ENCODE measurements at places on chromosomes 3 and 15. TPM values are rescaled to one million over a fixed set of nuclear protein-coding genes. Genes with fewer than 3 reads are reported as not detected.

Gene COL7A1
- total RNA-seq: 18.9 TPM

Gene GOLGA8T
- total RNA-seq: 0.94 TPM

Gene SI
- total RNA-seq: not detected

DNA sequence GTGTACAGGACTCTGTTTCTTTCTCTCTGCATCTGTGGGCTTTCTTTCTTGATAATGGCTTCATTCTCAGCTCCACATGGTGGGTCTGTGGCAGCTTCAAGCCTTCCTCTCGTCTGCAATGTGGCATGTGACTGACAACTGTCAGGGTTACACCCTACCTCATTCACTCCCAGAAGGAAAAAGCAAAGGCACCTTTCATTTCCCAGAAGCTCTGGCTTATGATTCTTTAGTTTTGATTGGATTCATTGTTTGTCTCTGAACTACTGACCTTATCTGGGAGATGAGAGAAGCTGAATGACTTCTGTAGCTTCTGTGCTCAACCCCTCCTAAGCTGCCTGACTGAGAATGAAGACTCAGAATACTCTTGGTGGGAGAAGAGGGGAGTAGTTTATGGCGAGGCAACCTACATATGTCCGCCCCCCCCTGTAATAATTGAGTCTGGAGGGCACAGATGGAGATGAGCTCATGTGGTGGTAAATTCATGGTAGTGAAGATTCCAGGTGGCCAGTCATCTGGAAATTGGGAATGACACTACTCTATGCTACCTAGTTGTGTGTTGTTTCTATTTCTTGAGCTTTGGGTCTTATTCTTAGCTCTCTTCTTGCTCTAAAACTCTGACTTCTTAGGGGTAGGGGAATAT, 38.4 kb downstream of the KCNAB1 start:
- no peak overlapping the region for H3K27ac ChIP-seq
- H3K27me3 ChIP-seq: no peaks in the 10 kb centered on the region

DNA sequence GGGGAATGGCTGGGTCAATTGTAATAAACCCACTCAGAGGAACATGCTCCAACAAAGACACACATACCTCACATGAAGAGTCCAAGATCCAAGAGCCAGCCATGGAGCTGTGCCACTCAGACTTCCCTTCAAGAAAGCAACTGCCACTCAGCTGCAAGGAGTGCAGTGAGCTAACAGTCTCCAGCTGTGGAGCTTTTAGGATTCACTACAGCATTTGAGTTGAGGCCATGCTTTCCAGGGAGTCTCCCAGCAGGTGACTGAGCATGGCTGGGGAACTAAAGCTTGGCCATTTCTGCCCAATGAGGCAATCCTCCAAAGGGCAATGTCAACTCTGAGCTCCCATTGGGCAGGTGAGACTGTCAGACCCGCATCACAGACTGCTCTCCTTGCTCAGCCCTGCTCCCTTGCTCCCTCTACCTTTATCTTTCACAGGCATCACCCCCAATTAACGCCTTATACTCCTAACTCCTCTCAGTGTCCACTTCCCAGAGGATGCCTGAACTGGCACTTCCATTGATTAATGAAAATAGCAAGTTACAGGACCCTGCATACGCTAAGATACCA, 165.3 kb upstream of the CTNNB1 start:
- no peaks in the 10 kb centered on the region for H3K4me1 ChIP-seq
- peaks cover 4% of the 10 kb centered on the region for H3K27me3 ChIP-seq

- no peak for DNase-seq
- H3K36me3 ChIP-seq: peaks cover 29% of the 10 kb centered on the region
- H3K4me1 ChIP-seq: no peaks in the 10 kb centered on the region
- H3K27me3 ChIP-seq: no peaks in the 10 kb centered on the region
- H3K4me3 ChIP-seq: no peak overlapping the region
Observed at GRCh38 chr3:149848238-149848637, 35.2 kb downstream of the RNF13 start.

- DNase-seq: no peak
- peaks cover 50% of the 10 kb centered on the region for H3K36me3 ChIP-seq
- no peak overlapping the region for H3K4me3 ChIP-seq
- H3K27me3 ChIP-seq: no peaks in the 10 kb centered on the region
- no peak overlapping the region for H3K27ac ChIP-seq
- peaks cover 27% of the 10 kb centered on the region for H3K4me1 ChIP-seq
Observed at GRCh38 chr15:25402342-25402741, 36.5 kb downstream of the UBE3A start.

GRCh38 chr15:36960179-36960946, 140.0 kb downstream of the MEIS2 start:
- peak overlapping the region; percentile 1 for H3K27ac ChIP-seq
- peaks cover 3% of the 10 kb centered on the region for H3K36me3 ChIP-seq
- no peak overlapping the region for H3K4me3 ChIP-seq
- no peaks in the 10 kb centered on the region for H3K27me3 ChIP-seq
- H3K4me1 ChIP-seq: peaks cover 18% of the 10 kb centered on the region

DNA sequence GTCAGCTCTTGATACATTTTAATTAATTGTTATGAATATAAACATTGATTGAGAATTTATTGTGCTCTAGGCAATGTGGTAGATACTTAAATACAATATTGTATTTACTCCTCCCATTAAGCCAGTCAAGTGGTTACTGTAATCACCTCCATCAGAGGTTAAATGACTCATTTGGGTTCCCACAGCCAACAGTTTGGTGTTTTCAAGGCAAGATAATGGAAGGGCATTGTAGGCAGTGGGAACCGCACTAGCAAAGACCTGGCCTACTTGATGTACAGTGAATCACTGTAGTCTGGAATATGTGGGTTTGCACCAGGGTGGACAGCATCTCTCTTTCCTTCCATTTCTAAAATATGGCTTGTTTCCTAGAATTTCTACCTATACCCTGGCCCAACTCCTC, 127.4 kb downstream of the EDEM1 start:
- H3K36me3 ChIP-seq: no peaks in the 10 kb centered on the region
- H3K4me3 ChIP-seq: no peak overlapping the region
- H3K4me1 ChIP-seq: no peaks in the 10 kb centered on the region
- H3K27me3 ChIP-seq: no peaks in the 10 kb centered on the region
- H3K27ac ChIP-seq: no peak overlapping the region

- peaks cover 24% of the 10 kb centered on the region for H3K27me3 ChIP-seq
- H3K36me3 ChIP-seq: no peaks in the 10 kb centered on the region
- H3K4me3 ChIP-seq: no peak overlapping the region
- DNase-seq: no peak
- no peak overlapping the region for H3K27ac ChIP-seq
Observed at GRCh38 chr3:178482981-178483380, 53.3 kb upstream of the KCNMB2 start.

Gene SLC51A
- total RNA-seq: not detected

All from osteocyte (in vitro differentiated cells).